ENCODE measurements at places on chromosomes 3 and 15.

- no peaks in the 10 kb centered on the region for H3K36me3 ChIP-seq
- H3K4me3 ChIP-seq, result no peak overlapping the region
- H3K27ac ChIP-seq, result no peak overlapping the region
- DNase-seq, result no peak
- peaks cover 22% of the 10 kb centered on the region for H3K27me3 ChIP-seq
These were observed 107.7 kb upstream of the RAD18 start for GRCh38 chr3:9070961-9071360.

DNA sequence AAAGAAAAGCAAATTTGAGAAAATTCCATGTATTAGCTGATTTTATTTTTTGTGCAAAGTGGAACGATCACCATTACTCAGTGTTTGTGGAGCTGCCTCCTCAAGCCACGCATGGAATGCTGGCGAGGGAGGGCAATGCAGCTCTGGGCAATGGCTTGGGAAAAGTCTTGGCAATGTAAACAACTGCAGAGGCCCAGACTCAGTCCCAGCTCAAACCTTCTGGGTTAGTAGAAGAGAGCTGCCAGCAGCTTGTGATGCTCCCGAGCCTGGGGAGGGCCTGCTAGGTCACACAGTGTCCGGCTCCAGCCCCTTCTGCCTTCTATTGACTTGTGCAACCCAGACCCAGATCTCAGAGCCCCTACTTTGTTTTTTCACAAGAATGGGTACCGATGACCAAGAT lies 4.3 kb downstream of the EPHB1 start:
- peaks cover 15% of the 10 kb centered on the region for H3K27me3 ChIP-seq
- H3K4me3 ChIP-seq, result no peak overlapping the region
- DNase-seq, result peak; percentile 29
- H3K36me3 ChIP-seq, result no peaks in the 10 kb centered on the region
- no peak overlapping the region for H3K27ac ChIP-seq

DNA sequence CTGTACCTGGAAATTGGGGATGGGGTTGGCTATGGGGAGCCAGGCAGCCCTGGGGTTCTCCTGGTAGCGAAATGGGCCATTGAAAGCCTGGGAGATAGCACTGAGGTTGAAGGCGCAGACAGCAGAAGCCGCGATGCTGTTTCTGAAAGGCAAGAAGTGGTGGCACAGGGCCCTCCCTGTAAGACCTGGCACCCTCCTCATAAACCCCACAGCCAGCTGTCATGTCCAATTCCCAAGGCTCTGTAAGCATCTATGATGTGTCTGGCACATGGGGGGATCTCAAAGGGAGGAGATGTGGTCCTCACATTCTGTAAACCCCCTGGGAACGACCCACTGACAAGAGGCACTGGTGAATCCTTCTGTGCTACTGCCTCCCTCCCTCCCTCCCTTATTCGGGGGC lies 104.0 kb downstream of the SEMA5B start:
- H3K36me3 ChIP-seq, result no peaks in the 10 kb centered on the region
- no peak for DNase-seq
- no peaks in the 10 kb centered on the region for H3K4me1 ChIP-seq

GRCh38 chr15:37903919-37904625 lies 30.4 kb upstream of the TMCO5A start:
- no peak for DNase-seq
- no peaks in the 10 kb centered on the region for H3K36me3 ChIP-seq
- no peak overlapping the region for H3K27ac ChIP-seq
- peaks cover 33% of the 10 kb centered on the region for H3K4me1 ChIP-seq
- no peak overlapping the region for H3K4me3 ChIP-seq

GRCh38 chr15:65423976-65424679 lies 1.4 kb upstream of the IGDCC4 start:
- peaks cover 5% of the 10 kb centered on the region for H3K36me3 ChIP-seq
- peak overlapping the region; percentile 11 for H3K4me3 ChIP-seq
- no peak overlapping the region for H3K27ac ChIP-seq

DNA sequence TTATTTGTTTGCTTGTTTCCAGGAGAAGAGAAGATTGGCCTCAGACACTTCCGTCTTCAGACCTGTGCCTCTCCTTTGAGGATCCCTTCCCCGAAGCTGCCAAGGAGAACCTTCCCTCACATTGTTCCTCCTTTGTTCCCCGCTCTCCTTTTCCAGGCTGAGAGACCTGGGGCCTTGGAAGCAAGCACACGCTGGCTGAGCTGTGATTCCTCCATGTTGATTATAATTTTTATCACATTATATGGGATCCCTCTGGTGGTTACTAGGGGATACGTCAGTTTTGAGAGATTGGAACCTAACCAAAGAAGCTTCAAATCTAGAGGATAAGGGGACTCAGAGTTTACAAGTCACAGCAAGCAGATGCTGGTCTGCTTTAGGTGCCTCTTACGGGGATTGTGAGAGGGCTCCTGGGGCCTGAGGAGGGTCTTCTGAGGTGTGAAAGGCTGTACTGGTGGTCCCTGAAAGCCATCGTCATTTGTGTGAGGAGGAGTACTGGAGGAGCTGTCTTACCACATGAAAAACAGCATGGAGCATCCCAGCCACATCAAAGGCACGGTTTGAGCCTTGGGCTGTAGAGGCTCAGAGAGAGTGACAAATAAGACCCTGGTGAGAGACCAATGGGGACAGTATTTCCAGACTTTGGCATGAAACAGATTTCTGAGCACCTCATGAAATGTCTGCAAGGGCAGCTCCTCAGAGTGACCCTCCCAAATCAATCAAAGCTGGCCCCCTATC lies 760.1 kb upstream of the CFAP20DC start:
- no peaks in the 10 kb centered on the region for H3K27me3 ChIP-seq
- peaks cover 36% of the 10 kb centered on the region for H3K4me1 ChIP-seq
- H3K4me3 ChIP-seq, result no peak overlapping the region
- H3K27ac ChIP-seq, result peak overlapping the region; percentile 37
- H3K36me3 ChIP-seq, result peaks cover 14% of the 10 kb centered on the region

GRCh38 chr3:23390446-23390845 lies 187.3 kb downstream of the UBE2E2 start:
- H3K36me3 ChIP-seq, result no peaks in the 10 kb centered on the region
- no peaks in the 10 kb centered on the region for H3K27me3 ChIP-seq
- DNase-seq, result no peak
- H3K4me3 ChIP-seq, result no peak overlapping the region

- H3K4me1 ChIP-seq, result no peaks in the 10 kb centered on the region
- H3K36me3 ChIP-seq, result no peaks in the 10 kb centered on the region
- no peaks in the 10 kb centered on the region for H3K27me3 ChIP-seq
- no peak overlapping the region for H3K27ac ChIP-seq
- DNase-seq, result no peak
- H3K4me3 ChIP-seq, result no peak overlapping the region
These were observed 60.1 kb downstream of the SLC12A1 start for GRCh38 chr15:48266024-48266689.

DNA sequence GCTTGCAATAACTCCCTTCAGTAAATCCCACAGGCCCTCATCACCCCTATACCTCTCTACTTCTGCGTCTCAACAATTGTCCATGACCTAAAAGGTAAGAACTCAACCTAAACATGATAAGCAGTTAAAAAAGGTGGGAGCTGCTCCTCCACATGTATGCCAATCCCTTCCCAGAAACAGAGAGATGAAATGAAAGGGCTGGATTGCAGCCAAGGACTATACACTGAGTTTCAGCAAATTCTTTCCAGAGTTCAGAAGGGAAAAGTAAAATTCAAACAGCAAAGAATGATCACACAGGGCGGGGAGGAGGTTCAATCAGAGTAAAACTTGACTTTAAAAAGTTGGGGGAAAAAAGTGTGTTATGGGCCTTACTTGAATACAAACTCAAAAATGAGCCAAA lies 27.5 kb downstream of the PLOD2 start:
- no peak for DNase-seq
- H3K27me3 ChIP-seq, result no peaks in the 10 kb centered on the region
- peak overlapping the region; percentile 50 for H3K27ac ChIP-seq

DNA sequence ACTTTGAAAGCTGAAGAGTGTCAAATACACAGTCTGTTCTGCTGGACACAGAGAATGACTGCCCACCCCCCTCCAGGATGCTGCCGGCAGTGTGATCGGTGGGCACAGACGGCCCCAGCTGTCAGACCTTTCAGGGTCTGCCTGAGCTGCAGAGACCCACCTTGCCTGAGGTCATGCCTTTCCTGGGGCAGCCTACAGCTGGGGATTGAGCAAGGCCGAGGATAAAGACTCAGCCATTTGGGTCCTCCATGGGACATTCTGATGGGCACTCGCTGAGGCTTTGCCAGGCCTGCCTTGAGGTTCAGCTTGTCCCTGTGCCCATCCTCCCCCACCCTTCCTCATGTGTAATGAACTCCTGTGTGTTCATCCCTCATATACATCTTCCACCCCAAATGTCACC lies 102.3 kb upstream of the SMAD3 start:
- no peaks in the 10 kb centered on the region for H3K36me3 ChIP-seq
- DNase-seq, result no peak

DNA sequence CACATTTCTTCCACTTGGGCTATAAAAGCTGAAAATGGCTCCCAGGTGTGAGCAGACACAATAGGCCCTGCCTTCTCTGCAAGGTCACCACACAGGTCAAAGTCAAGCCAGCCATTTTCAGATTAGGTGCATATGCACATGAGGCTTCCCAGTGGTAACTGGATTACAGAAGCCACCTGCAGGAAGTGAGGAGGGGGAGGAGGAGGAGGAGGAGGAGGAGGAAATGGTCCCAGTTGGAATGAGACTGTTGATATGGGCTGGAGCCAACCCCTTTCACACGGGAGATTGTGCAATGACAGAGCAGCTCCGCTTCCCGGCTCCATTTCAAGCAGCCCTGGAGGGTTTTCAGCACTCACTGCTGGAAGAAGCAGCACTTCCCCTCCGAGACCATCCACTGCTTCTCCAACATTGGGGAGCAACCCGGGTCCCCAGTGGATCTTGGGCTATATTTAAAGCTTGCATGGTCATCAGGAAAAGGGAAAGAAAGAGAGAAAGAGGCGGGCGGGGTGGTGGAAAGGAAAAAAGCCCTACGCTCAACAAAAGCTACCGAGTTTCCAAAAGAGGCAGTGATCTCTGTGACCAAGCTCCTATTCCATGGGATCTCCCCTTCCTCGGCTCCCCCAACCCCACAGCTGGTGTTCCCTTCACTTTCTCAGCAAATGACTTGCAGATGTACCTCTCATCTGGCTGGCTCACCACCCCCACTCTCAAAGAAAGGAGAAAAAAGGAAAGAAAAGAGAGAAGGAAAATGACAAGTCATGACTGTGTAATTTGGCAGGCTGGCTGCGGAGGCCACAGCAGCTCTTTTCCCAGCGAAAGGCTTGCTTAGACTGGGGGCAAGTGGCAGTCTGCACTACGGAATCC lies 58.3 kb downstream of the LRIG1 start:
- peaks cover 39% of the 10 kb centered on the region for H3K4me1 ChIP-seq
- no peaks in the 10 kb centered on the region for H3K36me3 ChIP-seq
- peak; percentile 62 for DNase-seq
- peak overlapping the region; percentile 92 for H3K27ac ChIP-seq
- peak overlapping the region; percentile 85 for H3K4me3 ChIP-seq
- no peaks in the 10 kb centered on the region for H3K27me3 ChIP-seq

- peak overlapping the region; percentile 7 for H3K27ac ChIP-seq
- H3K4me1 ChIP-seq, result peaks cover 32% of the 10 kb centered on the region
- no peak for DNase-seq
- no peaks in the 10 kb centered on the region for H3K27me3 ChIP-seq
- no peak overlapping the region for H3K4me3 ChIP-seq
- peaks cover 10% of the 10 kb centered on the region for H3K36me3 ChIP-seq
These were observed 37.6 kb downstream of the GMPS start for GRCh38 chr3:155908086-155908485.

DNA sequence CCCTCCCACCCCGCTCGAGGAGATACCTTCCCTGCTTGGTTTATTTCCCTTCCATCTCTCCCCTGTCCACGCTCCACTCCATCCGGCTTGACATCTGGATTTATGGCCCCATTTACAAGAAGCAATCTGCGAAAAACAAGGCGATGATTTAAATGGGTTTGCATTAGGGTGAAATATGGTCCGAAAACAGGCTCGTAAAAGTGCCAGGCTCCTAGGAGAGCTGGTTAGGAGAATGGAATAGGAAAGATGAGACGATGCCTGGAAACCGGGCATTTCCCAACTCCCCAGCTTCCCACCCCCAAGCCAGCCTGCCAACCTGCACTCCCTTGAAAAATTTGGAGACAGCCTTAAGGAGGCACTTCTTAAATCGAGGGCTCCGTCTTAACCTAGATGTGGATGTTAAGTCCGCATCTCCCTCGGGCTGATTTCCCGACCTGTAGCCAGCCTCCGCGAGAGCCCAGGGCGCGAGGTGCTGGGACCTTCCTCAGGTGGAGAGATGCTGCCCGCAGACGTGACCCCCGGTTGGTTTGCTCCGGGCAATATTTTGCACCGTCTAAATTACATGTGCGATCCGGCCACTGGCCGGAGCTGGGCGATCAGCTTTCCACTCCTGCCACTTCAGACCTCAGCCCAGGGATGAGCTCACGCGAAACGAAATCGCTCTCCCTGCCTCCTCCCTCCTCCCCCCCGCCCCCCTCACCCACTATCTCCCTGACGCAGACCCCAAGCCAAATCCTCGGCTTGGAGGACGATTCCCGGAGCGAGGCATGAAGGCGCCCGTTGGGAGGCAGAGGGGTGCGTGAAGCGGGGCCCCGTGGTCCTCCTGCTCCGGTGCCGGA lies 1.3 kb downstream of the GRM7 start:
- H3K27ac ChIP-seq, result no peak overlapping the region
- no peaks in the 10 kb centered on the region for H3K4me1 ChIP-seq
- H3K27me3 ChIP-seq, result no peaks in the 10 kb centered on the region
- H3K4me3 ChIP-seq, result no peak overlapping the region

DNA sequence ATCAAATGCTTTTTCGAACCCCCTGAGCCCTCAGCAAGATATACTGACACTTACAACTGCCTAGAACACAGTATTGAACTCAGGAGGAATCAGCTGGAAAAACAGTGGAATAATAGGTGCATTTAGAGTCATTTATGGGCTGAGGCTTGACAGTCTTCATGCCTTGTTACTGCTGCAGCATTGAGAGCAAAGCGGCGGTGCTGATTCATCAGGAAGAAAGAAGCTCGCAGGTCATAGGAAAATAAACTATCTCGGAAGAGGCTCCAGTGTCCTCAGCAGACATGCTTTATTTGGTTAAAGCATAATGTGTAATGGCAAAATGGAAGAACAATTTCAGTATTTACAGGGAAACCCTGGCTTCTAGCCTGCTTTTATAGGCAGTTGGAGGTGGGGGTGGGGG lies 30.1 kb upstream of the NEO1 start:
- peaks cover 35% of the 10 kb centered on the region for H3K4me1 ChIP-seq
- no peaks in the 10 kb centered on the region for H3K36me3 ChIP-seq
- H3K27ac ChIP-seq, result no peak overlapping the region
- DNase-seq, result peak; percentile 19
- peaks cover 9% of the 10 kb centered on the region for H3K27me3 ChIP-seq

GRCh38 chr3:15629860-15630597 lies 28.5 kb downstream of the BTD start:
- peaks cover 67% of the 10 kb centered on the region for H3K4me1 ChIP-seq
- H3K4me3 ChIP-seq, result peak overlapping the region; percentile 86
- H3K36me3 ChIP-seq, result 0 out of 2 replicates have a peak, but pooled peaks cover 4% of the 10 kb centered on the region

DNA sequence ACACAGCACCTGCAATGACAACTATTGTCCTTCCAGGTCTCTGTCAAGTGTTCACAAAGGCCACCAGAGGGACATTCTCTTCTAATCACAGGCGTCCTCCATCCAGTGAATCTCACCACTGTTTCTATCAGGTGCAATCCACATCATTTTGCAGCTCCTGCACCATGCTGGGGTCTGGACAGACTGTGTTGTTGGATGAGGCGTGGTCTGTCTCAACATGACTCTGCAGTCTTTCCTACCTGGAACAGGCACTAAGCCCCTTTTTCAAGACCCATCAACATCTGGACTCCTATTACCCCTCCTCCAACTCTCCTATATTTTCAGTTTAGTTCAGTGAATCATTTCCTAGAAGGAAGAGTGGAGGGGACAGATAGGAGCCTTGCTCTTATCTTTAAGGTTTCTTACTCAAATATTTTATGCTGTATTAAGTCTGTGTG lies 31.5 kb upstream of the VEPH1 start:
- no peak overlapping the region for H3K4me3 ChIP-seq
- no peaks in the 10 kb centered on the region for H3K27me3 ChIP-seq
- peaks cover 8% of the 10 kb centered on the region for H3K36me3 ChIP-seq
